ENCODE measurements at places on chromosomes 12 and 14.

- DNase-seq = no peak
Measured at GRCh38 chr12:110845339-110845682, 1.5 kb upstream of the CCDC63 start.

- DNase-seq = no peak
Measured at GRCh38 chr14:61515436-61516117, 179.7 kb upstream of the HIF1A start.

DNA sequence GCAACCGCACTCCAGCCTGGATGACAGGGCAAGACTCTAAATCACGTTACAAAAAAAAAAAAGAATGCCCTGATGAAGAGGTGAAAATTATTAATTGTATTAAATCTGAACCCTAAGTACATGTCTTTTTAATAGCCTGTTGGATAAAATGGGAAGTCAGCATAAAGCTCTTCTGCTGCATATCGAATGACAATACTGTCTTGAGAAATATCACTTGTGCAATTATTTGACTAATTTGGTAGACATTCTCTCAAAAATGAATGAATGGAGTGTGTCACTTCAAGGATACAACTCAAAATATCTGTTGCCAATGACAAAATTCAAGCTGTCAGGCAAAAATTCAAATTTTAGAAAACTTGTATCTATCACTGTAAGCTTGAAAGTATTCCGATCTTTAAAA, 38.9 kb downstream of the DNAI7 start:
- DNase-seq = no peak

DNA sequence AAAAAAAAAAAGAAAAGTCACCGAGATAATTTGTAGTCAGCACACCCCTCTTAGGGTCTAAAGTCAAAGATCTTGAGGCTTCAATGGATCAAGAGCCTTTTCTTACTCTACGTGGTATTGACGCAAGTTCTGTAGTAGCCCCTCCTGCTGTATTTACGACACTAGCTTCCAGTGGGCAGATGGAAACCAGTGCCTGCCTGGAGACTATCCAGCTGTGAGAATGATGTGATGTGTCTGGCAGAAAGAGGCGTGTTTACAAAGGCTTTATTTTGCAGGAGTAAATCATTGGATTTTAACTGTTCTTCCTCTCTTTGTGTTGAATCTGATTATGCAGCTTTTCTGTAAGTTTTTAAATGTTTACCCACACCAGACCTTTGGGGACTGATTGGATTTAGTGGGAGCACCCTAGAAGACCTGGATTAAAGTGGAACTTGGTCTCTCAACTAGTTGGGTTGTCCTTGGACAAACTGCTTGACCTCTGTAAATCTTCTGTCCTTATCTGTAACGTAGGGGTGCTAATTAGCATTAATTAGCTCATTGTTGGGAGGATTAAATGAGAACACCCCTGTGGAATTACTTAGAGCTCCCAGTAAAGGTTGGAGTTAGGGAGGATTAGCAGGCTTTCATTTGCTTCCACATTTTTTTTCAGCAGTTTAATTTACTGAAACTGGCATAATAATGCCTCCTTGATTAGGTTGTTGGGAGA, 72.4 kb downstream of the RASSF3 start:
- no peak for DNase-seq

GRCh38 chr14:96016501-96017160, 22.5 kb upstream of the C14orf132 start:
- DNase-seq = no peak

DNA sequence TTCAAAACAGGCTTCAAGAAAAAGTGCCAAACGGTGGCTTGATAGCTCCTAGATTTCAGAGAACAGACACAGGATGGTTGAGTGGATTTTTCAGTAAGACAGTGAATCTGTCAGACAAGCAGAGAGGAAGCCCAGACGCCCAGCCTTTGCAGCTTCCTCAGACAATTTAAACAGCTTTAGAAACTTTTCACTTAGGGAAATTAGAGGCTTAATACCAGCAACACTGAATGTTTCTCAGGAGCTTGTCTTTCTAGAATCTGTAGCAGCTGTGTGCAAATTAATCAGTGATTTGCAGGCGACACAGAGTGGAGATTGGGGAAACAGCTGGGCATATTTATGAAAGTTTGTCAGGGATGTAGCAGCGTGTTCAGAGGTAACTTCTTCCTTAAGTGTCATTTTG, 362.1 kb downstream of the GALC start:
- peak; percentile 16 for DNase-seq

DNA sequence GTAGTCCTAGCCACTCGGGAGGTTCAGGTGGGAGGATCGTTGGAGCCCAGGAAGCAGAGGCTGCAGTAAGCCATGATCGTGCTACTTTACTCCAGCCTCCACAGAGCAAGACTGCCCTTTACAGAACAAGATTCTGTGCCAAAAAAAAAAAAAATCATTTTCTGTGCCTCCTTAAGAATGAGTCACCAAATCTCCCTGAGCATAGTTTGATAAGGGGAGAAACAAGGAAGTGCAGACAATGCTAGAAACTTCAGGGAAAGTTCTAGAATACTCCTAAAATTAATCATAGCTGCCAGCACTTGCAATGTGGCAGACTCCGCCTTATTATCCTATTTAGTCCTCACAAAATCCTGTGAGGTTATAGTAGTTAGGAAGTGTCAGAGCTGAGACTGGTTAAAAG, 74.5 kb downstream of the KCNK10 start:
- no peak for DNase-seq

DNA sequence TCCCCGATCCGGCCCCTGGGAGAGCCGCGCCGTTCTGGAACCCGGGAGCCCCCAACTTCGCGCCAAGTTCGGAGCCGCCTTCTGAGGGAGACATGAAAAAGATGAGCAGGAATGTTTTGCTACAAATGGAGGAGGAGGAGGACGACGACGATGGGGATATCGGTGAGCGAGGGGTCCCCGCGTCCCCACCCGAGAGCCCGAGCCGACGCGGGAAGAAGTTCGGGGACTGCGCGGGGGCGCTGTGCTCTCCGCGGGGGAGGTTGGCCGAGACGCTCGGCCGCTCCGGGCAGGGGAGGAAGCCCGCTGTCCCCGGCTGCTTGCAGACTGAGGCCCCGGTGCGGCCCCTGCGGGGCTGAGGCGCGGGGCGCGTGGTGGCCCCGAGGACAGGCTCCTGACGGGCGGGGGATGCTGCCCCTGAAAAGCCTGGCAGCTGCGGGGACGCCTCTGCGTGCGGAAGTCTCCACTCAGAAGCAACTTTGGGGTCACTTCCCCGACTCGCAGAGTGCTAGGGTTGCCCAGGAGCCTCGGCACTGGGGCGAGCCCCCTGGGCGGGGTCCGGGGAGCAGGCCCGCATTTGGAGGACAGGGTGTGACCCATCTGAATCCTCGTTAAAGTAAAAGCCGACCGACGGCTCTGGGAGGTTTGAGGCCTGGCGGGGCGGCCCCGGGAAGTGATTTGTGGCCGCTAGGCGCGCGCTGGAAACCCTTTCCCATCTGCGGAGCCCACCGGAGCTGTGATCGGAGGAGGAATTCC, 511 bp downstream of the ANO6 start:
- DNase-seq = no peak

- DNase-seq = peak; percentile 71
Measured at GRCh38 chr14:36604757-36605505, 22.5 kb upstream of the NKX2-8 start.

GRCh38 chr14:59017285-59017965, 171.0 kb upstream of the DAAM1 start:
- DNase-seq = no peak

DNA sequence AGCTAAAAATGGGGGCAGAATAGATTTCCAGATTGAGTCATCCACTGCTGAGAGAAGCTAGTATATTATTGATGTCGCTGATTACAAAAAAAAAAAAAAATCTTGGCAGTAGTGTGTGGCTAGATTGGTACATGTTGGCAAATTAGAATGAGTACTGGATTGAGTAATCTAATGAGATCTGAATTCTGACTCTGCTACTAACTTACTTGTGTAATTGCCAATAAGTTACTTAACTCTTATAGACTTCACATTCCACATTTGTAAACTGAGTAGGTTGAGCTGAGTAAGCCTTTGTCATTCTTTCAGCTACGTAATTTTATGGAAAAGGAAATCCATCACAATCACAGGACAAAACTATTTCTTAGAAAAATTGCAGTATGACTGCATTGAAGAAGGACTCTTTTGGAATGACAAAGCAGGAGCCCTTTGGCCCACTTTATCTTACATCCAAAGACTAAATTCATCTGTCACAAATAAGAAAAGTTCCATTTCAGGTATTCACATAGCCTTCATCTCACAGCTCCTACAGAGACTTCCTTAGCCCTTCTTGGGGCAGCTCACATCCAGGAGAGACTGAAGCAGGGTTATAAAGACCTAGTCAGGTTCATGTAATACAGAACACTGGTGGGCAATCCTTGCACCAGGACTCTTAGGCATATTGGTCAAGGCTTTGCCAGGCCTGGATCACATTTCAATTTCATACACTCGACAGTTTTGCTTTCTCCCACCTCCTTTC, 197.3 kb upstream of the CPNE8 start:
- DNase-seq = no peak

DNA sequence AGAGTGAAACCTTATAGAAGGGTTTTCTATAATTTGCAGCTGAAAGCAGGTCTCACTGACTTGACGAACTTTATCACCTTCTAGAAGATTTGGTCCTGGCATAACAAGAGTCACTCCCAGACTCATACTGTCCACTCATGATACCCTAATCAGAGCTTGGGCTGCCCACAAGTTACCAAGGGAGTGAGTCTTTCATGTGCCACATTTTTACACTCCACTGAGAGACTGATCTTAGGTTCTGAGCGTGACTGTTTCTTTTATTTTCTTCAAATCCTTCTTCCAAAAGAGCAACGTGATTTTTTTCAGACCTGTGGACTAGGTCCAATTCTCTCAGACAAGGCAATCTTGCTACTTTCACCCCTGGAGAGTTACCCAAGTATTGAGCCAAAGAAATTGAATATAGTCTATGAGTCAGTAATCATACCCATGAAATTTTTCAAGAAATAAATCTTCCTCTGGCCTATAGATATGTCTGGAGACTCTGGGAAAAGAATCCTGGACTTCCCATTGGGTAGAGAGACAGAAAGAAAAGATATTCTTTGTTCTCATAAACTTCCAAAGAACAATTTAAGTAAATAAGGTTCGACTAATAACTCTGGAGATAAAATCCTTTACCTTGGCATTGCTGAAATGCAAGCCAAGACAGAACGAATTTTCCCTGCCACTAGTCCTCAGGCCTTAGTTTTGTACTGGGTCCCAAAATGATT, 26.9 kb downstream of the SIX1 start:
- no peak for DNase-seq

GRCh38 chr14:57961786-57962060, 95.8 kb upstream of the SLC35F4 start:
- DNase-seq = no peak

- no peak for DNase-seq
Measured at GRCh38 chr14:25484235-25484634, 434.3 kb upstream of the STXBP6 start.

DNA sequence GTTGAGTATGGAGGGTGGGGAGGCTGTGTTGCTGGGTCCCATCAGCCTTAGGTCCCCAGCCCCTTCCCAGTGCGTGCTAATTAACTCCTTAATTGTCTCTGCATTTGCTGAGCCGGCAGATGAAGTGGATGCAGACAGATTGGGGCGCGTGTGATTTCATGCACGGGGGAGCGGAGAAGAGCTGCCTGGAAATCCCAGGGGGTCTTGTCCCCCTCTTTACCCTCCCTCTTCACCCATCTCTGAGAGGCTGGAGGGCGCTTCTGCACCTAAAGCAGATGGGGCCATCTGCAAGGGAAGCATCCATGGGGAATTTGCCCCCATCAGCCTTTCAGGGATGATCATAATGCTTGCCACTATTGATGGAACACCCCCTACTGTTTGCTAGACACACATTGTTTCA, 4.4 kb upstream of the ASIC1 start:
- DNase-seq = no peak

DNA sequence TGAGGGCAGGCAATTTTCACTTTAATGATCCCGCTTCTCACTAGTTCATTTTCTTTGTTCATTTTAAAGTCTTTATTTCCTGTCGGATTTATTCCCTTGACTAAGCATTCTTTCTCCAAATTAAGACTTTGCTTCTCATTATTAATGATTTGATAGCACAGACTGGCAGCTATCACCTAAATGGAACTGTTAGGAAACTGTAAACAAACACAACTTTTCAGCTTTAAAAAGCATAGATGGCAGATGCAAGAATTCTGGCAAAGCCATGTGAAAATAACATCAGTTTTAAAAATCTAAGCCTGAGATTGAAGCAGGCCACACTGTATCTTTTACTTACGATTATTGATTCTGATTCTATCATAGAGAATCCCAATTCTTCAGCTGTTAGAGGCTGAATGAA, 111.4 kb downstream of the GARIN6 start:
- no peak for DNase-seq

DNA sequence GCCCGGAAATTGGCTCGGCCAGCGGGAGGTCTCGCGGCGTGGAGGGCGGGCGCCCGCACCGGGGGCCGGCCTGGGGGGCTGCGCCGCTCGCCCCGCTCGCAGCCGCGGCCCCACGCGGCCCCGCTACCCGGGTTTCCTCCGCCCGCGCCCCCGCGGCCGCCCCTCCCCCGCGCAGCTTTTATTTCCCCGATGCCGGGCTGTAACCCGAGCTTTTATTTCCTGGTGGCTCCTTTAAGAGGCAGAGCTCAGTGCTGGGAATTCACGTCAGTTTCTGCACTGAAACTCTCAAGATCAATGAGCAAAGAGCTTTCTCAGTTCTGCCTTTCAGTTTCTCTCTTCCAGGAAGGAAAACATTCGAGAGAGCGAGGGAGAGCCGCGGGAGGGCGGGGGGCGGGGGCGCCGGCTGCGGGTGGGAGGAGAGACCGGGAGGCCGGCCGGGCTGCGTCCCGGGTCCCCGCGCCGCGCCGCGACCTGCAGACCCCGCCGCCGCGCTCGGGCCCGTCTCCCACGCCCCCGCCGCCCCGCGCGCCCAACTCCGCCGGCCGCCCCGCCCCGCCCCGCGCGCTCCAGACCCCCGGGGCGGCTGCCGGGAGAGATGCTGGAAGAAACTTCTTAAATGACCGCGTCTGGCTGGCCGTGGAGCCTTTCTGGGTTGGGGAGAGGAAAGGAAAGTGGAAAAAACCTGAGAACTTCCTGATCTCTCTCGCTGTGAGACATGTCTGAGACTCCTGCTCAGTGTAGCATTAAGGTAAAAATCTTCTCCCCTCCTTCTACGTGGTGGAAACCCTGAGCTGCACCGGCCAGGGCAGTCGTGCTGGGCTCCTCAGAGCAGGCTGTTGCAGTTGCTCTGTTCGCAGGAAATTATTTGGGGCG, at the start of gene ETV6:
Gene ETV6 (plus strand): TSS at position 262 of the 873 bp plus-strand sequence. CDS start 454 bp downstream, at position 716.
- DNase-seq = peak; percentile 82

DNA sequence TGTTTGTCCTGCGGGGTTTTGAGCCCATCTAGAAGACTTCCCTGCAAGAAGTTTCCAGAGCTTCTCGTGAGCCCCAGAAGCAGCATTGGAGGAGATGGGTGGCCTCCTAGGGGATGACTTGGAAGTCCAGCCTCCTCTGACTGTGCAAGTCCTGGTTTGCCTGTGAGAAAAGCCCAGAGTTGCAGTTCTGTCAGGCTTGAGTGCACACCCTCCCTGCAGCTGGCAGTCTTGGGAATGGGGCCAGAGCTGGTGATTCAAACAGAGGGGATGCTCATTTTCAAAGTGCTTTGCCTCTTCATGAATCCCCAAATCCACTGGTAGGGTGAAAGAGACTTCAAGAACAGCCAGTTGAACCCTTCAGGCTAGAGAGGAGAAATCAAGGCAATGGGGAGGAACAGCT, 3.9 kb upstream of the PPP1R1A start:
- no peak for DNase-seq

GRCh38 chr12:6280053-6280469, 30.4 kb upstream of the PLEKHG6 start:
- DNase-seq = no peak

GRCh38 chr12:5963515-5963914, 18.5 kb upstream of the ANO2 start:
- DNase-seq = no peak
